ENCODE measurements at places on chromosomes 11 and 22. TPM values are rescaled to one million over a fixed set of nuclear protein-coding genes. Genes with fewer than 3 reads are reported as not detected.

SELENOM gene
- 72.5 TPM for total RNA-seq

BTG4 gene
- total RNA-seq, result not detected

DCDC1 gene
- 0.36 TPM for total RNA-seq

OR52H1 gene
- not detected for total RNA-seq

PKDREJ gene
- total RNA-seq, result not detected

TSGA10IP gene
- total RNA-seq, result not detected

KCNJ4 gene
- total RNA-seq, result not detected

REXO2 gene
- 215 TPM for total RNA-seq

SLC17A6 gene
- not detected for total RNA-seq

RIMBP3B gene
- 1.3 TPM for total RNA-seq

ELFN2 gene
- 0.07 TPM for total RNA-seq

SCGB1D2 gene
- total RNA-seq, result not detected

RAG2 gene
- not detected for total RNA-seq

CDC45 gene
- total RNA-seq, result 81.8 TPM

OSM gene
- not detected for total RNA-seq
